ENCODE measurements at places on chromosomes 5 and 9.

- DNase-seq = no peak
These were observed 19.8 kb upstream of the NTNG2 start for GRCh38 chr9:132141948-132142594.

- DNase-seq = no peak
These were observed 1008.2 kb downstream of the CDH12 start for GRCh38 chr5:21844960-21845359.

DNA sequence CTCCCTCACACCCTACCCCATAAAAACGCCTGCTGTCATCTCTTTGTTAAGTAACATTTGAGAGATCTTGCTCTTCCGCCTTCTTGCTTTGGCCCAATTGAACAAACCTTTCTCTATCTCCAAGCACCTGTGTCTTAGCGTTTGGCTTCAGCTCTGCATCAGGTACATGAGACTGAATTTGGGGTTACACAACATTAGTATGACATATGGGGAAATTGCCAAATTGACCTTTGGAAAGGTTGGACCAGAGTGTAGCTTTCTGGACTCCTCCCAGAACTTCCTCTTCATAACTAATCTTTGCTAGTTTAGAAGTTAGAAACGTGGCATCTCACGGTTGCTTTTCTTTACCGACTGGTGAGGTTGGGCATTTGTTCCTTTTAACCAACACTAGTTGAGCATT lies 3.5 kb upstream of the EXOSC3 start:
- DNase-seq = no peak

GRCh38 chr5:181121675-181122561 lies 9.1 kb downstream of the OR2V1 start:
- no peak for DNase-seq

DNA sequence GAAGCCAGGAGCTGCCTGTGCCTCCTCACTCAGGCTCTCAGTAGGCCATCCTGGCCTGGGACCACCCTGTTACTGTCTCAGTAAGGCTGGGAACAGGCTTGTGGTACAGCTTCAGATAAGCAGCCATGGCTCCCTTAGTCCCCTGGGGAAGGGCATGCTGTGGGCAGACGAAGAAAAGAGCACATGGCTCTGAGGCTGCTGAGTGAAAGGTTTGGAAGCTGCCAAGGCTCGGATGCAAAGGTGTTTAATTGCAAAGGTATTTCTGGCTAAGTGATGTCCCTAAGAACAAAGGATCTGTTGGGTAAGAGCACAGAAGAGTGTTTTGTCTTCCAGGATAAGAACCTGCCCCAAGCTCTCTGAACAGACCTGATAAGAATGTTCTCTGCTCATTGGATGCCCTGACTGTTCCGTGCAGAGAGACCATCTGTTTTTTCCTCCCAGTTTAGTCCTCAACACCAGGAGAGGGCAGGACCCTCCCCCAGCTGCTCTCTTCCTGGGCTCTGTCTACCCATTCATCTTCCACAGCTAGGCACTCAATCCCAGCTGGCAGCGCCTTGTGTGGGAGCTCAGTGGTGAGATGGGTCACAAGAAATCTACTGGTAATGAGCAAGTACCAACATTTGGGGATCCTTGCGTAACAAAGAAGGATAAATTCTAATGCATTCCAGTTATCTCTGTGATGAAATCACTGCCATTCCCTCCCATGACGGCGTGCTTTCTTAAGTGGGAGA lies 17.7 kb downstream of the ANGPTL2 start:
- DNase-seq = no peak

- no peak for DNase-seq
These were observed 32.7 kb downstream of the ATG10 start for GRCh38 chr5:82004511-82004910.

- DNase-seq = no peak
These were observed 11.0 kb downstream of the NCS1 start for GRCh38 chr9:130183133-130183762.

DNA sequence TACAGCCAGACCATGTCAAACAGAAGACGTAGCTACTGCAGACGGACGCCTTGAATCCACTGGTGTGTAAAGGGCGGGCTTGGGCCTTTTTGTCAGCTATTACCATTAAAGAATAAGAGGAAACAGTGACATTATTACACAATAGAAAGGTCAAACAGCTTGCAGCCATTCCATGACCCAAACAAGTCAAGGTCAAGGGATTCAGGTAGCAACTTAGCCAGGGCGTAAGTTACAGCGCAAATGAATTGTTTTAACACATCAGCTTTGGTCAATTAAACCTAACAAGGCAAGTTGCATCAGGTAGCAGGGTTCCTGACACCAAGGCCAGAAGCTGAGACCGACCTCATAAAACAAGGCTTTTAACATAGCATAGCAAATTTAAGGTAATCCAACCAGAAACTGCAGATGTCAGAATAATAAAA lies 15.3 kb downstream of the NFIB start:
- no peak for DNase-seq

- no peak for DNase-seq
These were observed 212.7 kb downstream of the CHSY3 start for GRCh38 chr5:130116972-130117371.

- DNase-seq = no peak
These were observed 139.3 kb upstream of the NFIB start for GRCh38 chr9:14453286-14453685.

DNA sequence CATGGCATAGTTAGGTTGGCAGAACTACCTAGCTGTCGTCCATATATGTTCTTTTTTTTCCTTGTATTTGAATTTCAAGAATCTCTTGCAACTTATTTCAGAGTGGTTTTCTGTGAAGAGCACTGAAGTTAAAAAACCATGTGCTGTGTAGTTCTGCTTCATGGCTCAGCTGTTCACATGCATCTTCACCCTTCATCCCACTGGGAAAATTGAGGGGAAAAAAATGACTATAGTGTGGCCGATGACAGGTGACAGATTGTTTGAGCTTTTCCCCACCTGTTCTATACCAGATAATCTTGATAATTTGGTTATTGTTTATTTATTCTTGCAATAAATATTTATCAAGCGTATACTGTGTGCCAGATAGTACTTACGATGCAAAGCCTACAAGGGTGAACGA lies 77.8 kb downstream of the AOPEP start:
- DNase-seq = no peak

- DNase-seq = peak; percentile 30
These were observed at the start of gene GCNT4 for GRCh38 chr5:75052192-75053053. GCNT4 (minus strand) TSS chr5:75052558; CDS start chr5:75030037, 22,521 bp downstream.

DNA sequence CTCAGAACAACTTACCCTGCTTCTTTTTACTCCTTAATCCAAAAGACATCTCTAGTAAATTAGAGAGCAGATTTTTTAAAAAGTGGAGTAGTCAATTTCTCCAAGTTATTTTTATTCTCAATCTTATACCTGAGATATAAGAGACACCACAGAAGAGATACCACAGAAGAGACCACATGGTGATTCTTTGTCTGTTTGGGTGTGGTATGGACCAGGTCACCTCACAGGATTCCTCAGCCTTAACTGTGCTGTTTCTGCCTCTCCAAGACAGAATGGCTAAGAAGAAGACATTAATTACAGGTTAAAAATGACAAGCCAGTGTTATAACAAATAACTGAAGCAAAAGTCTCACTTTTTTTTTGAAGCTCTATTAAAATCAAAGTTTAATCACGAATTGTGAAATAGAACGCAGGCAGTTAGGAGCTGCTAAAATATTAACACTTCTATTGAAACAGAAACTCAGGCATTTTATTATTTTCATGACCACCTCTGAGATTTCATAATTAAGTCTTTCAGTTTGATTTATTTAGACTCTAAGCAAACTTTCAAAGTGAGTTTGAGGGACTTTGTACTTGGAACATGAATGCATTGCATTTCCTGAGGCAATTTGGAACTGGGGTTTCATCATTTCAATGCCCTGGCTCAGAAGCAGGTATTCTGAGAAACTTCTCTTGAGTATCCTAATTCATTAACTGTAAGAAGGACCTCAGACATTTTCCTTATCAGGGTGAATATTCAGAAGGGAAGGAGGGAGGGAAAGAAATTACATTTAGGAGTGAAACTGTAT lies 280.7 kb downstream of the KCTD16 start:
- no peak for DNase-seq

DNA sequence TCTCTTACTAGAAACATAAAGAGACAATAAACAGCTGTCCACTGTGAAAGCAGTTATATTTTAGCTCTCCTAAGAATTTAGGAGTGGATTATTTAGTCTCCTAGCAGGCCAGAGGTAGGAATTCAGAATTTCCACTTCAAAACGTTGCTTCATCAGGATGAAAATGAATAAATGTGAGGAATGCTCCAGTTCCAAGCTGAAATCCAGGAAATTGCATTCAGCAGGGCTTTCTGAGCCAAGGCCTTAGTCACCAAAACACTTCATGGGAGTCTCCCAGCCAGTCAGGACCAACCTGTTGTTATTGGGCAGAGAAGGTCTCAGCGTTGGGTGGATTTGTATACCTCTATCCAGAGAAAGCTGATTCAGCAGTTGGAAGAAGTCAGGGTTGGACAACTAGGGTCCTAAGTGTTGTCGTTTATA lies 1040.3 kb downstream of the TLE1 start:
- DNase-seq = no peak

DNA sequence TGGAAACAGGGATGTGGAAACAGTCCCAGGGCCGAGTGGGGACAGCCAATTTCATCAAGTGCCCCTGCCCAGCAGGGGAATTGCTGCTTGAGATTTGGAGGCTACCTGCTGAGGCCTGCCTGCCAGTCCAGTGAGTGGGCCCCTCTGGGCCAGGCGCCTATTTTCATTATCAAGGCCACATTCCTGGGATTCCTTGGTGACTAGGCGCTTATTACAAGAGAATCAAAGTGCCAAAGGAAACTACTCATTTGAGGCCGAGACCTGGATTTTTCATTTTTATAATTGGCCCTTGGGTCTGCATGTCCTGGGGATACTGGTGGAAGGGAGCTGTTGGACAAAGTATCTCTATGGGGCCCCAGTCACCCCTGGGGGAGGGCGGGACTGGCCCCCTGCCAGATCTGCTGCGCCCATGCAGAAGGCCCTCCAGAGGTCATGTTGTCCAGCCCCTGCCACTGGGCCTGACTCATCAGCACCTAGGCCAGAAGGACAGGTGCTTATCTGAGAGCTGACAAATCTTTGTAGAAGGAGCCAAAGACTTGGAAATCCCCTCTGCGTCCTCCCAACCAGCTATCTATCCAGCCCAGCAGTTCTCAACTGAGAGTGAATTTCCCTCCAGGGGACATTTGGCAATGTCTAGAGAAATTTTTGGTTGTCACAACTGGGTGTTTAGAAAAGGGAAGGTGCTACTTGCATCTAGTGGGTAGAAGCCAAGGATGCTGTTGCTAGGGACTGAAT lies 45.6 kb downstream of the FOXI1 start:
- DNase-seq = no peak
